Uterus (tissue), 4 donors: ENCODE measurements at places on chromosomes 6 and 20. TPM values are rescaled to one million over a fixed set of nuclear protein-coding genes. Genes with fewer than 3 reads are reported as not detected.

The TAGAP gene
- total RNA-seq: 4.1 TPM

GRCh38 chr6:44400572-44400971 lies 13.1 kb downstream of the CDC5L start:
- H3K36me3 ChIP-seq: no peaks in the 10 kb centered on the region
- no peak overlapping the region for H3K4me3 ChIP-seq
- H3K4me1 ChIP-seq: no peaks in the 10 kb centered on the region
- H3K27ac ChIP-seq: no peak overlapping the region

DNA sequence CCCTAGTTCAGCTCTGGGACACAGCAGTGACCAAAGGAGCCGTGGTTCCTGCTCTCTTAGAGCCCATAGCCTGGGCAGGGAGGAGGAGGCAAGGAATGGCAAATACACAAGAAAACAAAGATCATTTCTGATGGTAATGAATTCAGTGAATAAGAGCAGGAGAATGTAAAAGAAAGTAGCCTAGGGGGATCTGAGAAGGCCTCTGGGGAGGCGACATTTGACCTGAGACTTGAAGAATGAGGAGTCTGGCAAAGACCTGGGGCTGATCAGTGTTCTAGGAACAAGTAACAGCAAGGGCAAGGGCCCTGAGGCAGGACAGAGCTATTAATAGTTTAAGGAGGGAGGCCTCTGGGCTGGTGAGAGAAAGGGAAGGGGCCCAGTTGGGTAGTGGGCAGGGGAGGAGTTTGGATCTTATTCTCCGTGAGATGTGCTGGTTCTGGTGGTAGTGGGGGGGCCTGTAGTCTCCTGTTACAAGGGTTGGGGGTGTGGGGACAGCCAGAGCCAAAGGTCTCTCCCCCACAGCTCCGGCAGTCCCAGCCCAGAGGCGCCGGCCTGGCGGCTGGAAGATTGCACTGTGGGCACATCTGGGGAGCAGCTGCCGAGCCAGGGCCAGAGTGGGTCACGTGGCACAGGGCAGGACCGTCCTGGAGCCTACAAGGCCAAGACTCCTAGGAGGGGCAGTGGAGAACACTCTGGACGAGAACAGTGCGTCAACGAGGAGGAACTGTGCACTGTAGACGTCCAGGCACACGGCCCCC lies 9.3 kb upstream of the ID1 start:
- H3K27ac ChIP-seq: peak overlapping the region; percentile 48
- H3K4me1 ChIP-seq: no peaks in the 10 kb centered on the region
- H3K27me3 ChIP-seq: no peaks in the 10 kb centered on the region

GRCh38 chr20:51562332-51563173 lies 20.0 kb upstream of the NFATC2 start:
- peak overlapping the region; percentile 93 for H3K27ac ChIP-seq
- peaks cover 8% of the 10 kb centered on the region for H3K4me1 ChIP-seq
- no peaks in the 10 kb centered on the region for H3K27me3 ChIP-seq

- H3K4me3 ChIP-seq: no peak overlapping the region
- H3K4me1 ChIP-seq: no peaks in the 10 kb centered on the region
- no peaks in the 10 kb centered on the region for H3K36me3 ChIP-seq
- no peak overlapping the region for H3K27ac ChIP-seq
- no peaks in the 10 kb centered on the region for H3K27me3 ChIP-seq
Observed at GRCh38 chr20:57147185-57147584, 119.3 kb downstream of the BMP7 start.

DNA sequence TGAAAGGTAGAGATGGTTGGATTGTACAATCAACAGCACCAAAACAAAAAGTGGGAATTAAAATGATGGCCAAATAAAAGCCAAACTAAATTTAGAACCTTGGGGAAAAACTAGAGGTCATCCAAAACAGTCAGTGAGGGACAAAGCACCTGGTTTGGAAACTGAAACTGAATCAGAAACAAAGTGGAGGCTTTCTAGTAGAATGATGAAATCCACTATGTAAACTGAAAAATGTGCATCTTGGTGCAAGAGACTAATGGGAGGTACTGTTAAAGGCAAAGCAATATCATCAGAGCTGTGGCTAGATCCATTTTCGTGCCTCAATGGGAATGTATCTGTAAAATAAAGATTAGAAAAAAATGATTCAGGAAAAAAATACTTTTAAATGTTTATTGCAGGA lies 380.0 kb upstream of the GJE1 start:
- no peaks in the 10 kb centered on the region for H3K27me3 ChIP-seq
- no peak overlapping the region for H3K4me3 ChIP-seq
- DNase-seq: no peak
- H3K4me1 ChIP-seq: no peaks in the 10 kb centered on the region
- H3K27ac ChIP-seq: no peak overlapping the region

The BCAS1 gene
- total RNA-seq: not detected

The SRC gene
- 25.0 TPM for total RNA-seq

DNA sequence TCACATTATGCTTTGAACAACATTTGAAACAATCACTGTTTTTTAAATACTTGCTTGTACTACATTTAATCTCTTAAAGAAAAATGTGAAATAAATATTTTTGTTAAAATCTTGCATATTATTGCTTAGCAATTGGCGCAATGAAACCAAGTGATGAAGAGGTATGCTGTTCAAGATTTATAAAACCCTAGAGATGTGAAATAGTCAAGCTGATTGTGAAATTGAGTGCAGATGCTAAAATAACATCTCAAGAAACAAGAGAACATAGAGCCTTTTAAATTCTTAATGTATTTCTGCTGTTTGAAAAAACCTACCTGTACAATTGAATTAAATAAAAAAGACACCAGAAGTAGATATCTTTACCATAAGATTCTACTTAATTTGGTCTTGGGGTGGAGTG lies 179.2 kb upstream of the MCHR2 start:
- no peaks in the 10 kb centered on the region for H3K36me3 ChIP-seq
- DNase-seq: no peak
- no peaks in the 10 kb centered on the region for H3K27me3 ChIP-seq
- H3K4me1 ChIP-seq: no peaks in the 10 kb centered on the region

The SCUBE3 gene
- 0.61 TPM for total RNA-seq

GRCh38 chr6:20153194-20153593 lies 59.1 kb downstream of the MBOAT1 start:
- H3K27ac ChIP-seq: no peak overlapping the region
- H3K36me3 ChIP-seq: no peaks in the 10 kb centered on the region
- H3K27me3 ChIP-seq: no peaks in the 10 kb centered on the region
- no peak for DNase-seq

DNA sequence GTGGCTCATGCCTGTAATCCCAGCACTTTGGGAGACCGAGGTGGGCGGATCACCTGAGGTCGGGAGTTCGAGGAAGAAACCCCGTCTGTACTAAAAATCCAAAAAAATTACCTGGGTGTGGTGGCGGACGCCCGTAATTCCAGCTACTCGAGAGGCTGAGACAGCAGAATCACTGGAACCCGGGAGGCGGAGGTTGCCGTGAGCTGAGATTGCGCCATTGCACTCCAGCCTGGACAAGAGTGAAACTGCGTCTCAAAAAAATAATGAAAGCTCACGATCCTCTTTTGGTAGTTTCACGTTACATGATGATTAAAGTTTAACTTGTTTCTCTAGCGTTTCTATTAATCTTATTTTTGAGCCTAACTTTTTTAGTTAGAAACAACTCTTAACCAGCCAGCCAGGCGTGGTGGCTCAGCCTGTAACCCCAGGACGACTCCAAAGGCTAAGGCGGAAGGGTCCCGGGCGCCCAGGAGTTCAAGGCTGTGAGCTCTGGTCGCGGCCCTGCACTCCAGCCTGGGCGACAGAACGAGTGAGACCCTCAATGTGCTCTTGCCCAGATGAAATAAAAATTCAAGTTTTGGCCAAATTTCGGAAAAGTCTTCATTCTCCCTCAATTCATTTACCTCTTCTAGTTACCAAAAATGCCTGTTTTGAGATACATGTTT lies 1.2 kb upstream of the WRNIP1 start:
- peaks cover 4% of the 10 kb centered on the region for H3K4me1 ChIP-seq
- no peak for DNase-seq
- no peaks in the 10 kb centered on the region for H3K27me3 ChIP-seq
- no peak overlapping the region for H3K4me3 ChIP-seq

- H3K27ac ChIP-seq: no peak overlapping the region
- no peaks in the 10 kb centered on the region for H3K36me3 ChIP-seq
- peak overlapping the region; percentile 35 for H3K4me3 ChIP-seq
- H3K4me1 ChIP-seq: no peaks in the 10 kb centered on the region
Observed at GRCh38 chr6:35214869-35215664, 1.3 kb downstream of the SCUBE3 start.

The KIAA0408 gene
- 8.2 TPM for total RNA-seq

DNA sequence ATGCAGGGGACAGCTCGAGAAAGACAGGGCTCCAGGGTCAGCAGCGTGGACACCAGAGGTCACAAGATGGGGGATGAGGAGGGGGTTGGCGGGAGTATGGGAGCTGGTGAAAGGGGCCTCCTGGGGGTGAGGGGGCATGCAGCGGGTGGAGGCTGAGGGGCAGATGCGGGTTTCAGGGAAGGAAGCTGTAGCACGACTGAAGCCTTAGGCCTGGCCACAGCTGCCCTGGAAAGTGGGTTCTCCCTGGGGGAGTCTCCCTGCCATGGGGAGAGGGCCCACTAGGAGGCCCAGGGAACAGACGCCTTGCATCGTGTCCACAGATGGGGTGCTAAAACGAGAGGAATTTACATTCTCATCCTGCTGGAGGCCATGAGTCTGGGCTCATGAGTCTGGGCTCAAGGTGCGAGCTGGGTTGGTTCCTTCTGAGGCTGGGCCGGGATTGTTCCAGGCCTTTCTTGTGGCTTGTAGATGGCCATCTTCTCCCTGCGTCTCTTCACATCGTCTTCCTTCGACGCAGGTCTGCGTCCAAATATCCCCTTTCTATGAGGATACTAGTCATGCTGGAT lies 18.0 kb downstream of the APCDD1L start:
- no peaks in the 10 kb centered on the region for H3K27me3 ChIP-seq
- no peak overlapping the region for H3K4me3 ChIP-seq
- H3K36me3 ChIP-seq: no peaks in the 10 kb centered on the region
- DNase-seq: no peak

DNA sequence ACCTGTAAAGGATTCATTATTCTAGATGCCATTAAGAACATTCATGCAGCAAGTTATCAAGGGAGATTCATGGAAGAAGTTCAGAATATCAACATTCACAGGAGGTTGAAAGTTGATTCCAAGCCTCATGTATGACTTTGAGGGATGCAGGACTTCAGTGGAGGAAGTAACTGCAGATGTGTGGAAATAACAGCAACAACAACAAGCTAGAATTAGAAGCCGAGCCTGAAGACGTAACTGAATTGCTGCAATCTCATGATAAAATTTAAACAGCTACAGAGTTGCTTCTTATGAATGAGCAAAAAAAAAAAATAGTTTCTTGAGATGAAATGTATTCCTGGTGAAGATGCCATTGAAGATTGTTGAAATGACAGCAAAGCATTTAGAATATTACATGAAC lies 73.3 kb upstream of the NXT1 start:
- no peaks in the 10 kb centered on the region for H3K4me1 ChIP-seq
- H3K4me3 ChIP-seq: no peak overlapping the region
- no peaks in the 10 kb centered on the region for H3K27me3 ChIP-seq
- no peak for DNase-seq

GRCh38 chr6:158205169-158205944 lies 37.2 kb downstream of the GTF2H5 start:
- H3K4me3 ChIP-seq: no peak overlapping the region
- H3K27me3 ChIP-seq: no peaks in the 10 kb centered on the region
- H3K4me1 ChIP-seq: no peaks in the 10 kb centered on the region
- no peak for DNase-seq

- no peaks in the 10 kb centered on the region for H3K4me1 ChIP-seq
- DNase-seq: no peak
- no peaks in the 10 kb centered on the region for H3K36me3 ChIP-seq
- H3K27me3 ChIP-seq: no peaks in the 10 kb centered on the region
- no peak overlapping the region for H3K4me3 ChIP-seq
Observed at GRCh38 chr6:139510040-139510790, 135.8 kb upstream of the CITED2 start.

GRCh38 chr6:167564416-167565250 lies 239.7 kb downstream of the TTLL2 start:
- peaks cover 6% of the 10 kb centered on the region for H3K4me1 ChIP-seq
- no peak overlapping the region for H3K27ac ChIP-seq
- H3K4me3 ChIP-seq: no peak overlapping the region
- no peak for DNase-seq

DNA sequence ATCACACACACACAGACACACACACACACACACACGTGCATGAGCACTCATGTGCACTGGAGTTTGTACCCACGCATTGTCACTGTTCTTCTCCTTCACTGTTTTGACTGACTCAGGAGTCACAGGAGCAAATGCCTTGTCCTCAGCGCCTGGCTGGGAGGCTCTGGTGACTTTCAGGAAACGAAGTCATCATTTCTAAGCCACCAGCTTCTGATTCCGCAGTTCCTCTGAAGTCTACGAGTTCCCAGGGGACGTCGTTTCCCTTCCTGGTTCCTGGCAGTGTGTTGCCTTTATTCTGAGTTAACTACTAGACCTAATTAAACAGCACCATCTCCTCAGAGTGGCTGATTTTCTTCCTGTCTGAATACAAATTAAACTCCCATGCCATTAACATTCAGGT lies 82.2 kb upstream of the PMEPA1 start:
- no peak overlapping the region for H3K27ac ChIP-seq
- H3K36me3 ChIP-seq: no peaks in the 10 kb centered on the region
- no peaks in the 10 kb centered on the region for H3K27me3 ChIP-seq
- no peaks in the 10 kb centered on the region for H3K4me1 ChIP-seq
- DNase-seq: no peak

- no peak overlapping the region for H3K4me3 ChIP-seq
- DNase-seq: no peak
- no peaks in the 10 kb centered on the region for H3K4me1 ChIP-seq
- H3K27ac ChIP-seq: no peak overlapping the region
Observed at GRCh38 chr6:131890091-131890490, 61.1 kb downstream of the CCN2 start.

- H3K4me3 ChIP-seq: no peak overlapping the region
- no peaks in the 10 kb centered on the region for H3K27me3 ChIP-seq
- DNase-seq: no peak
- no peak overlapping the region for H3K27ac ChIP-seq
- H3K4me1 ChIP-seq: no peaks in the 10 kb centered on the region
Observed at GRCh38 chr20:12977328-12978125, 31.2 kb upstream of the SPTLC3 start.

The TINAG gene
- total RNA-seq: not detected

GRCh38 chr6:71250099-71250602 lies 38.5 kb upstream of the OGFRL1 start:
- H3K27ac ChIP-seq: peak overlapping the region; percentile 69
- H3K36me3 ChIP-seq: no peaks in the 10 kb centered on the region
- no peaks in the 10 kb centered on the region for H3K27me3 ChIP-seq
- no peak for DNase-seq

The RALGAPB gene
- 57.0 TPM for total RNA-seq

The CYP39A1 gene
- total RNA-seq: 18.9 TPM

The TRIM15 gene
- total RNA-seq: not detected

The YIPF3 gene
- 26.5 TPM for total RNA-seq

GRCh38 chr6:30814146-30815040 lies 69.9 kb upstream of the DDR1 start:
- no peaks in the 10 kb centered on the region for H3K4me1 ChIP-seq
- DNase-seq: peak; percentile 32
- H3K27me3 ChIP-seq: no peaks in the 10 kb centered on the region
- H3K4me3 ChIP-seq: no peak overlapping the region
- no peaks in the 10 kb centered on the region for H3K36me3 ChIP-seq
- peak overlapping the region; percentile 14 for H3K27ac ChIP-seq

The C20orf202 gene
- total RNA-seq: not detected
